ENCODE measurements at places on chromosomes 1 and 21. TPM values are rescaled to one million over a fixed set of nuclear protein-coding genes. Genes with fewer than 3 reads are reported as not detected.

Gene ZNF684
- 6.7 TPM for total RNA-seq

Gene GIPC2
- 12.8 TPM for total RNA-seq

Gene TRABD2B
- 2.0 TPM for total RNA-seq

Gene TCP10L
- total RNA-seq: not detected

GRCh38 chr1:154179946-154180687 lies 11.8 kb downstream of the TPM3 start:
- peak; percentile 40 for DNase-seq

- DNase-seq: no peak
Observed at GRCh38 chr1:5502311-5503194, 489.7 kb downstream of the NPHP4 start.

DNA sequence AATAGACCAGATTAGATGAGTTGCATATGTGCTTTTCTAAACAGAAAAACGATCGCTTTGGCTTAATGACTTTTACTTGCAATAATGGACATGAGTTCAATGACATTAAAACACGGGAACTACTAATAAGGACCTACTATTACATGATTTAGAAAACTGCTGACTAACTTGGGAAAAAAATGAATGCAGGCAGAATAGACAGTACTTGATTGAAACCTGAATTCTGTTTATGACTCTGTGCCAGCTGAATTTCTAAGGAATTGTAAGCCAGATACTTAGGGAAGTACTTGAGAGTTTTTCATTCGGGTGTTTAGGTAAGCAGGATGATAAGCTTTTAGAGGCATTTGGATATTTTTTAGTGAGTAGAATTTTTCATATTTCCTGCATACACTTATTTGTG lies 12.0 kb downstream of the ADGRL2 start:
- no peak for DNase-seq

DNA sequence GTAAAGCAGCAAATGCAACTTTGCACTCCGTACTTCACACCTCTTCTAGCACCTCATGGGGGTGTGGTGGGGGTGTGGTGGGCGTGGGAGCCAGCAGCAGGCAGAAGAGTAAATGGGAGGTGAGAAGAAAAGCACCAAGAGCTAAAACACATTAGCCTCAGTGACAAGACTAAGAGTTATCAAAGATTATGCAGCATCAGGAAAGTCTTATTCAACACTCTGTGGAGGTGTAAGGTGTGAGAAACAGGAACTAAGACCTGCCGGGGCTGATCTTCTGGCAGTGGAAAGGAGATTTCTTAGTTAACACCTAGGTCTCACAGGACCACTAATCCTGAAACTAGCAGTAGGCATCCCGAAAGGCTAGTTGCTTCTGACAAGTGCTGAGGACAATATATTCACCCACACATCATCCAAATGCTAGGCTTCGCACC lies 9.9 kb downstream of the TGFBR3 start:
- DNase-seq: no peak

Data from mucosa of descending colon (tissue), 3 donors.